Stimulated activated CD8-positive, alpha-beta memory T cell treated with anti-CD3 and anti-CD28 coated beads, Interleukin-7, amount 100 ng/mL, for 4 hours (primary cell): ENCODE measurements at places on chromosomes 7 and 10.

GRCh38 chr10:95350219-95350829 is 59.5 kb upstream of the PDLIM1 start:
- no peak for DNase-seq

DNA sequence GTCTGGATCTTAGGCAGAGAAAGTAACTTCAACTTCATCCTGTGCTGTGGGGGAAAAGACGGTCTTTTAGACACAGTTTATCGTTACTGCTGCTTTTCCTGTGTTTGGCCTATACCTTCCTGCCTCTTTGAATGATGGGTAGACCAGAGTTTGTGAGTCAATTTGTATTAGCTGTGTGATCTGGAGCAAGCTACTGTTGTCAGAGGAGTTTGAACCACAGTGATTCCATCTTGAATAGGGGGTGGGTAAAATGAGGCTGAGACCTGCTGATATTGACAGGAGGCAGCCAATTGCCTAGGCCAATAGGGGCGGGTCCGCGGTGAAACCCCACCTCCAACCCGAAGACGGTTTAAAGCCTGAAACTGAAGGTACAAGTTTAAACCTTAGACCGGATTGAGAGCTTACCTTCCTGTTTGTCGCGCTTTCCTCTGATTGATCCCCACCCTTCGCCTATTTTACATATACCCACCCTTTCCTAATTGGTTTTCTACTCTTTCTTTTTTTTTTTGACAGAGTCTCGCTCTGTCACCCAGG is 35.8 kb upstream of the EIF4H start:
- DNase-seq = no peak

- no peak for DNase-seq
Measured at GRCh38 chr10:21524131-21524525, 1.4 kb downstream of the SKIDA1 start.

GRCh38 chr10:73969224-73969841 is 28.6 kb upstream of the VCL start:
- no peak for DNase-seq

DNA sequence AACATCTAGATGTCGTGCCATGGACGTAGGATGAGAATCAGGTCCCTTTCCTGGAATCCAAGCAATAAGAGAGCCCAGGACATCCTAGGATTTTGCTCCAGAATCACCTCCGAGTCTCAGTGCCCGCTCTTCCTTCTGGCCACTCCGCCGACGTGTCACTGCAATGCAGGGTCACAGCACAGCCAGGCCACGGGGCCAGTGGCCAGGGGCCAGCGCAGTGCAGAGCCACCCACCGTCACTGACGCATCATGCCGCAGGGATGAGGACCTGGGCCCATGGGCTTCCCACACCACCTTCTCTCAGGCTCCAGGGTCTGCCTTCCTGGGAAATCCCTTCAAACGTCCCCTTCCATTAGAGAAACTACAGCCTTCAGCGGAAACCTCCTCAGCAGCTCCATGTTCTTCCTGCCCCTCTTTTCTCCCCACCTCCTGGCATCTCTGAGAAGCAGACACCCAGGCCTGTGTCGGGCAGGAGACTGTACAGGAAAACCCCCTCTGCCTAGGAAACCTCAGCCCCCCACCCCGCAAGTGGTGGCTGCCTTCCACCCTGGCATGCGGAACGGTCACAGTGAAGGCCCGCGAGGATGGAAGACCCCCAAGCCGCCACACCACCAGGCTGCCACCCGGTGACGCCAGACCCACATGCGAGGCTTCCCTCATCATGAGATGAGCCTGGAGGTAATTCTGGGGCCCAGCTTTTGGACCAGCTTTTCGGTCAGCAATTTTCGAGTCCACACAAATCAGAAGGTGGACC is 32.1 kb downstream of the STK32C start:
- no peak for DNase-seq

DNA sequence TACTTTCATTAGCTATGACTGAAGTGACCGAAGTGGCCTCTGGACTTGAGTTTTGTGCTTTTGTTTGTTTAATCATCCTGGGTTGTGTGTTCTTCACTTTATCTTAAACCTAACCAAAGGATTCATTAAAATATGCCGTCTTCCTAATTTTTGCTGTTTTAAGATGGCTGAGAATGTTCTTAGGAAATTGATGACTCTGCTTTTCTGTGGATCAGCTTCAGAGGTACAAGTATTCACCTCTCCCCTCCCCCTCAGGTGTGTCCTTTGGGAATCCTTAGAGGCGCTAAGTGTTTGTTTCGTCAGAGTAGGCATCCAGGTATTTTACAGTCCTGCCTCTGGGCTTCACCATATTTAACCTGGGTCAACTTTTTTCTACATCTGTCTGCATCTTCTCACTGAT is 1.1 kb downstream of the CCDC126 start:
- DNase-seq = no peak

DNA sequence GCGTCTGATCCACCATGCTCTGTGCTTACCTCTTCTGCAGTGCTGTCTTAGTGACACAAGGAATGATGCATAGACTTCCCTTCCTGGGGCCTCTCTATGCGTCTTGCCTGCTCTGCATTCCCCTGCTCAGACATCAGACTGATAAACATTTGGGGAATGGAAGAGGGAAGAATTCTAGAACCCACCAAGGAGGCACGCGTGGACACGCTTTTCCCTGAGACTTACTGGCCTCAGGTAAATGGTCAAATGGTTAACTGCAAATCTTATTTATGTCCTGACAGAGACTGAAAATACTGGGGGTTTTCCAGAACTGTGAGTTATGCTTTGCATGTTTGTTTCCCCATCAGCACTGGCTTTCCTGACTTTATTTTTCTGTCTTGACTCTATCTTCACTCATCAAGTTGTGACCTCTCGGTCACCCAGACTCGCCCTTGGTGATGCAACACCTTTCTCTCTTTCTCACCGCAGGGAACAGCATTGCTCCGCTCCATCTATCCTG is 285.9 kb upstream of the FZD8 start:
- no peak for DNase-seq

- DNase-seq = peak; percentile 8
Measured at GRCh38 chr7:73851410-73852338, 9.3 kb upstream of the TMEM270 start.

GRCh38 chr7:51731075-51731474 is 414.5 kb upstream of the COBL start:
- DNase-seq = no peak

- DNase-seq = no peak
Measured at GRCh38 chr7:70319057-70319456, 720.8 kb downstream of the AUTS2 start.
